ENCODE measurements at places on chromosomes 16 and 17.

- no peak for DNase-seq
Measured at GRCh38 chr17:82970818-82971590, 108.4 kb upstream of the METRNL start.

GRCh38 chr16:72132726-72133125 is 39.1 kb downstream of the DHX38 start:
- DNase-seq, result no peak

GRCh38 chr16:30771726-30772125 is 9.6 kb downstream of the RNF40 start:
- DNase-seq, result no peak

- DNase-seq, result no peak
Measured at GRCh38 chr16:23069844-23070243, 79.4 kb downstream of the USP31 start.

DNA sequence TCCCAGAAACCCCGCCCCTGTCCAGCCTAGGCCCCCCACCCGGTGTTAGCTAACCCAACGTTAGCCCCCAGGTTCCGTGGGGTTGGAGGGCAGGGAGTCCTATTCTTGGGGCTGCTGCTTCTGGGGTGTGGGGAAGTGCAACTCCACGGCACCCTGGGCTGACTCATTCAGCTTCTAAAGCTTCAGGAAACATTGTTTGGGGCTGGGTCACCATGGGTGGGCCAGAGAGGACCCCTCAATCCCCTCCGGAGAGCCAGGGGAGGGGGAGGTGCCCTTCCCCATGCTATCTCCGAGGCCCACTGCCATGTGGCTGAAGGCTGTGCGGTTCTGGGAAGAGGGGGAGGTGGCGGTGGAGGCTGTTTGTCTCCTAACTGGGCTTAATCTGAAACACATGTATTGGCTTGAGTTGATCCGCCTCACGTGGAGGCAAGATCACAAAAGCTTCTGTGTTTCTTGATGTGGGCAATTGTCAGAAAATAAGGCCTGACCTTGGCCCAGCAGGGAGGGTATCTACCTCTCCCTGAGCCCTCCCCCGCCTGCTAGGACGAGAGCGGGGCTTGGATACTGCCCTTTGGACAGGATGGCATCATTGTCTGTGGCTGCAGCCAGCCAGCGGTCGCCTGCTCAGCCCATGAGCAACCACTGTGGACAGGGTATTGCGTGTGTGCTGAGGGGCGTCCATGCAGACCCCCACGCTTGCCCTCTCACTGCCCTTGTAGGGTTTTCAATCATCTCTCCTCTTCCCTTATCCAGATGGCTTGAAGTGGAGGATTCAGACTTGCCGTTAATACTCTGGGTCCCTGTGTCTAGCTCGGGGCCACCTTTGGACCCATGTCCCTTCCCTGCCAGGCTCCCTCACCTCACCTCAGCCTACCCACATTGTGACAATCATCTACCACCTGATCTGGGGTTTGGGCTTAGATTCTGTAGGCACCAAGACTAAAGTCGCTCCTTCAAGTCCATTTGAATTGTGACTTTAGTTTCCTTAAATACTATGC is 1.3 kb downstream of the SERPINF1 start:
- DNase-seq, result no peak

DNA sequence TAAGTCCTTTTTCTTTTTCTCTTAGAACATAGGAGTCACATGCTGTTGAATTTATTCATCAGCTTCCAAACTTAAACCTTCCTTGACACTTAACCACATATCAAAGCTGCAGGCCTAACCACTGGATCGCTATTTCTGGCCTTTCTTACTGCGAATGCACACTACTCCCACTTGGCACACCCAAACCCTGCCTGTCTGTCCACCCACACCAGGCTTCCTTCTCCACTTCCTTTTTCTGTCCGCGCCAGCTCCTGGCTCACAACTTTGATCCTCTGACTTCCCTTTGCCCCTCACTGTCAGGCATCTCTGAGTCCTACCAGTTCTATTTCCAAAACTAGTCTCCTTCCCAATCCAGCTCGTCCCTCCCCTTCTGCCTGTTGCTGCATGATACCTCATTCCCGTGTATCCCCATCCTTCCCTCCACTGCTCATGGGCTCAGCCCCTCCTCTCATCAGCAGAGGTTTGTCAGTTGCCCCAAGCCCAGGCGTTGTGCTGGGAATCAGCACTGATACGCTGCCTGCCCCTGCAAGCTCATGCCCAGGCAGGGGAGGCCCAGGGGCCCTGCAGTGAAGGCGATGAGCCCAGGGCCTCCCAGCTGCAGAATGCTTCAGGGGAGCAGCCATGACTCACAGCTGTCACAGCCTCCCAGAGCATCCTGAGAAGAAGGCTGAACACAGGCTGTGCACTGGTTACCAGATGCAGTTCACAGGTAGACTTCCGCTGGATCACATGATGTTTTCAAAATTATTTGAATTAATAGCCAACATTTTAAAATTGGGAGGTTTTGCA is 179.8 kb downstream of the KATNIP start:
- DNase-seq, result peak; percentile 83

- DNase-seq, result no peak
Measured at GRCh38 chr17:38867968-38868816, 1.7 kb upstream of the LASP1 start.

- DNase-seq, result no peak
Measured at GRCh38 chr17:7831233-7831632, 2.8 kb upstream of the KDM6B start.

GRCh38 chr17:2025220-2025621 is at the start of gene RTN4RL1:
Gene RTN4RL1, minus strand, starts transcription at chr17:2025334. Its CDS starts 469 bp downstream, at chr17:2024865.
- no peak for DNase-seq

DNA sequence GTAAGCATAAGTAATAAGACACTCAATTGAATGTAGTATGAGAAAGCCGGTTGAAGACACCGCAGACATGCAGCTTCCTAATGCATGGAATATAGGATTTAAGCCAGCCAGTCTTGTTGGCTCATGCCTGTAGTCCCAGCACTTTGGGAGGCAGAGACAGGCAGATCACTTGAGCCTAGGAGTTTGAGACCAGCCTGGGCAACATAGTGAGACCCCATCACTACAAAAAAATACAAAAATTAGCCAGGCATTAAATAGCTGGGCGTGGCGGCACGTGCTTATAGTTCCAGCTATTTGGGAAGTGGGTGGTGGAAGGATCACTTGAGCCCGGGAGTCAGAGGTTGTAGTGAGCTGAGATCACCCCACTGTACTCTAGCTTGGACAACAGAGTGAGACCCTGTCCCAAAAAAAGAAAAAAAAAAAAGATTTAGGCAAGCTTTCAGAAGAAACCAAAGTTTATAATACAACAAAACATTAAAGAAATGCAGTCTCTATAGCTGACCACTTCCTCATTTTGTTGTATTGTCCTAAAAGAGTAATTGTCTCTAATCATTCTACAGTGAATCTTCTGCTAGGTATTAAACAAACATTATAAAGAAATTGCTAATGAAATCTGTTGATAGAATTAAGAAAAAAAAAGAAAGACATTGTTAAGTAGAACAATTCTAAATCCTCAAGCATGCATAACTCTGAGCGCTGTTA is 68.6 kb upstream of the KIFC3 start:
- DNase-seq, result no peak
